Bronchial epithelial cell (primary cell): ENCODE measurements at places on chromosomes 3 and 15. TPM values are rescaled to one million over a fixed set of nuclear protein-coding genes. Genes with fewer than 3 reads are reported as not detected.

DNA sequence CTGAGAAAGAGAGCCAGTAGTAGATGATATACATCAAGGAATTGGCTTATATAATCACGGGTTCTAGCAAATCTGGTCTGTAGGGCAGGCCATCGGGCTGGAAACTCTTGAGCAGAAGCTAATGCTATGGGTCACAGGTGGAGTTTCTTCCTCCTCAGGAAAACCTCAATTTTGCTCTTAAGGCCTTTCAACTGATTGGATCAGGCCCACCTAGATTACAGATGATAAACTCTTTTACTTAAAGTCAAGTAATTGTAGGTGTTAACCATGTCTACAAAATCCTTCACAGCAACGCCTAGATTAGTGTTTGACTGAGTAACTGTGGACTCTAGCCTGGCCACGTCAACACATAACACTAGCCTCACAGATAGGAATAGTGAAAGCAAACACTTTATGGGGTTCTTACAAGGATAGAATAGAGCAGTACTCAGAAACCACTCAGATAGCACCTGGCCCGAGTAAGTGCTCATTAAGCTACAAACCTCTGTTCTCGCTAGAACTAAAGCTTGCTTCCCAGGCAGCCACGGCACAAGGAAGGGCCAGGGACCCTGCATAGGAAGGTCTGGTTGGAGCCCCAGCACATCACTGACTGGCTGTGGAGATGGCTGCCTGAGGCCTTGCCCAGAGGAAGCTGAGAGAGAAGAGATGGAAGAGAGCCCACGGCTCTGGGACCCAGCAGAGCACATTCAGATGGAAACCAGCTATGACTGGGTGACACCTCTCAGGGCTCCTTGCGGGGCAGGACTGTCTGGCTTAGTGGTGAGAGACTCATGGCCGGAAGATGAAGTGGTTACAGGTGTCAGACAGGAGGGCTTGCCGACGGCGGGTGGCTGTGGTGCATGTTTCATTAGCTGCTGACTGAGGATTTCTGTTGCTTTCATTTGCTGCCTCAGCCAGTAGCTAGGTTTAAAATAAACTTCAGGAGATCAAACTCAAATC, 202.5 kb upstream of the TLE3 start:
- no peak for DNase-seq

- DNase-seq = no peak
Observed at GRCh38 chr15:79901958-79902357, 5.1 kb upstream of the MTHFS start.

DNA sequence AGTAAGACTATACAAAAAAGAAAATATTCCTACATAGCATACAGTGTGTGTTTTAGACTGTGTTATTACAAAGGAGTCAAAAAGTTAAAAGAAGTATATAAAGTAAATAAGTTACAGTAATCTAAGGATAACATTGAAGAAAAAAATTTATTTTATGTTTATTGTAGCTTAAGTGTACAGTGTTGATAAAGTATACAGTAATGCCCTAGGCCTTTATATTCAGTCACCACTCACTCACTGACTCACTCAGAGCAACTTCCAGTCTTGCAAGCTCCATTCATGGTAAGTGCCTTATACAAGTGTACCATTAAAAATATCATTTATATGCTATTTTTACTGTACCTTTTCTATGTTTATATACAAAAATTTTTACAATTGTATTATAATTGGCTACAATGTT, 220.1 kb downstream of the BCHE start:
- DNase-seq = peak; percentile 33

DNA sequence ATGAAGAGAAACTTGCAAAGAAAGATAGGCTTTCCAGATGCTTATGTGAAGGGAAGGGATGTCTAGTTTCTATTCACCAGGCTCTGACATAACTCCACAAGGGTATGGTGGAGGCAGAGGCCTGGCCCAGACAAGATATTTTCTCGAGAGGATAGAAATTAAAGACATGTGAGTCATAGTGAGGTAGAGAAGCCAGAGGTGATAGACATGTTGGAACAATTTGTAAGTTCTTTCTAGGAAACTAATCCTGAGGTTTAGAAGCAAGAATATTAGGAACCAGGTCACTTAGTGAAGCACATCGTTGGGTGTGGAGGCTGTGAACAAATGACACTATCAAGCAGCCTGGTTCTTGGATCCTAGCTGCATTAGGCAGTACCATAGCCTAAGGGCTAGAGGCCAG, 176.9 kb downstream of the BBX start:
- peak; percentile 93 for DNase-seq

- no peak for DNase-seq
Observed at GRCh38 chr3:31733234-31733667, 200.5 kb downstream of the STT3B start.

The OR5K2 gene
- total RNA-seq = not detected in 2 replicates

DNA sequence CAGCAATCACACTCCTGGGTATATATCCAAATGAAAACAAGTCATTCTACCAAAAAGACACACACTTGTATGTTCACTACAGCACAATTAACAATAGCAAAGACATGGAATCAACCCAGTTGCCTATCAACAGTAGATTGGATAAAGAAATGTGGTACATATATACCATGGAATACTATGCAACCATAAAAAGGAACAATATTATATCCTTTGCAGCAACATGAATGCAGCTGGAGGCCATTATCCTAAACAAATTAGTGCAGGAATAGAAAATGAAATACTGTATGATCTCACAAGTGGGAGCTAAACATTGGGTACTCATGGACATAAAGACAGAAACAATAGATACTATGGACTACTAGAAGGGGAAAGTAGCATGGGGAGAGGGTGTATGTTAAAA, 224.7 kb downstream of the CLSTN2 start:
- DNase-seq = no peak

DNA sequence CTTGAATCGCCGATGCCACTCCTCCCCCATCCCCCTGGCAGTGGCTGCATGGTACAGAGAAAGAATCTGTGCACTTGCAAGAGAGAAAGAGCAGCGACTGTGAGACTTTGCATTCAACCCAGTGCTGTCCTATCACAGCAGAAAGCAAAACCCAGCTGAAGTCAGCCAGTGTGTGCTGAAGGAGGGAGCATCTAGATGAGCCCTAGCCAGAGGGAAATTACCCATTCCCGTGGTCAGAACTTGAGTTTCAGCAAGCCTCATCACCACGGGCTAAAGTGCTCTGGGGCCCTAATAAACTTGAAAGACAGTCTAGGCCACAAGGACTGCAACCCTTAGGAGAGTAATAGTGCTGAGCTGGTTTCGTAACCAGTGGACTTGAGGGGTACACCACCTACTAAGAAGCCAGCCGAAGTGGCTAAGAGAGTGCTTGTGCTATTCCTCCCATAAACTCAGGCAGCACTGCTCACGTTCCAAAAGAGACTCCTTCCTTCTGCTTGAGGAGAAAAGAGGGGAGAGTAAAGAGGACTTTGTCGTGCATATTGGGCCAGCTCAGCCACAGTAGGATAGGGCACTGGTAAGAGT, 15.2 kb upstream of the PIK3R4 start:
- no peak for DNase-seq

GRCh38 chr3:67083277-67083676, 85.2 kb downstream of the KBTBD8 start:
- peak; percentile 64 for DNase-seq

DNA sequence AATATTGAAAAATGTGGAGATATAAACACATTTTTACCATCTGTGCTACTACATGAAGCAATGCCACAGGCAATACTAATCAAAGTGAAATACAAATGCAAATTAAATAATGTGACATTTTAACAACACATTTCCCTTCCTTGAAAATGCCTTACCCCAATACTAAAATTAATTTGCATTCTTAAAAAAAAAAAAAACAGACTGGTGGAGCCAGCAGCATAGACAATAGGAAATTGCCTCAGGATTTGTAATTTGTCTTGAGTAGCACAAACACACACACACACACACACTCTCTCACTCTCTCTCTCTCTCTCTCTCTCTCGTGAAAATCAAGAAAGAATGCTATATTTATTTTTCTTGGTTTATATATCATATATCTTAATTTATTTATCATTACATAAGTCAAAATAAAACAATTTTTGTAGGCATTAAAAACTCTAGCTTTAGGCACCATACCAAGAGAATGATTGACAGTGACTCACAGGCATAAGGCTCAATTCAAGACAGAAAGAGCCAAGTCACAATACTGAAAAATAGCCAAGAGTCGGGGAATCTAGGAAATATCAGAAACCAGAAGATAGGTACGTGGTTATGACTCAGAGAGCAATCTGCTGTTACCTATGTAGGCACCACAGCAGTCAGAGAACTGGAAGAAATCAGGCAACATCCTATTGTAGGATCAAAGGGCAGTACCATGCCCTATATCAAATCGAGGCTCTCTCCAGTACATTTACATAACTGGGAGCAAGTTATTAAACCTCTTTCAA, 23.0 kb downstream of the SUCNR1 start:
- peak; percentile 96 for DNase-seq

- no peak for DNase-seq
Observed at GRCh38 chr3:66103729-66104128, 65.0 kb upstream of the MAGI1 start.

The ITIH1 gene
- not detected in 2 replicates for total RNA-seq

The GPR15 gene
- not detected in 2 replicates for total RNA-seq

GRCh38 chr15:72307026-72307425, 12.9 kb downstream of the CELF6 start:
- DNase-seq = no peak

DNA sequence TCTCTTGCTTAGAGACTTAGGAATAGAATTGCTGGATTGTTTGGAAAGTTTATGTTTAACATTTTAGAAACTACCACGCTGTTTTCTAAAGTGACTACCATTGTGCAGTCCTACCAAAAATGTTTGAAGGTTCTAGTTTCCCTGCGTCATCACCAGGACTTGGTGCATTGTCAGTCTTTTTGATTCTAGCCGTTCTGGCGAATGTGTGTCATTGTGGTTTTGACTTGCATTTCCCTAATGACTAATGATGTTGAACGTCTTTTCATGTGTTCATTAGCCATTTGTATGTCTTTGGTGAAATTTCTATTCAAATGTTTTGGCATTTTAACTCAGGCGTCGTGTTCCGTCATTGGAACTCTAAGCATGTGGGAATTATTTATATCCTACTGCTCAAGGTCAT, 58.0 kb downstream of the CHD2 start:
- DNase-seq = peak; percentile 69

GRCh38 chr3:180283251-180283650, 246.5 kb upstream of the PEX5L start:
- DNase-seq = no peak
